ENCODE measurements at places on chromosomes 1 and 21.

GRCh38 chr1:229378586-229379367 lies 35.9 kb upstream of the CCSAP start:
- DNase-seq = no peak

- no peak for DNase-seq
Measured at GRCh38 chr1:198232940-198233675, 76.3 kb downstream of the NEK7 start.

GRCh38 chr1:197174818-197175217 lies 28.3 kb upstream of the ASPM start:
- no peak for DNase-seq

GRCh38 chr1:167430134-167430848 lies 88.0 kb downstream of the CD247 start:
- DNase-seq = no peak

DNA sequence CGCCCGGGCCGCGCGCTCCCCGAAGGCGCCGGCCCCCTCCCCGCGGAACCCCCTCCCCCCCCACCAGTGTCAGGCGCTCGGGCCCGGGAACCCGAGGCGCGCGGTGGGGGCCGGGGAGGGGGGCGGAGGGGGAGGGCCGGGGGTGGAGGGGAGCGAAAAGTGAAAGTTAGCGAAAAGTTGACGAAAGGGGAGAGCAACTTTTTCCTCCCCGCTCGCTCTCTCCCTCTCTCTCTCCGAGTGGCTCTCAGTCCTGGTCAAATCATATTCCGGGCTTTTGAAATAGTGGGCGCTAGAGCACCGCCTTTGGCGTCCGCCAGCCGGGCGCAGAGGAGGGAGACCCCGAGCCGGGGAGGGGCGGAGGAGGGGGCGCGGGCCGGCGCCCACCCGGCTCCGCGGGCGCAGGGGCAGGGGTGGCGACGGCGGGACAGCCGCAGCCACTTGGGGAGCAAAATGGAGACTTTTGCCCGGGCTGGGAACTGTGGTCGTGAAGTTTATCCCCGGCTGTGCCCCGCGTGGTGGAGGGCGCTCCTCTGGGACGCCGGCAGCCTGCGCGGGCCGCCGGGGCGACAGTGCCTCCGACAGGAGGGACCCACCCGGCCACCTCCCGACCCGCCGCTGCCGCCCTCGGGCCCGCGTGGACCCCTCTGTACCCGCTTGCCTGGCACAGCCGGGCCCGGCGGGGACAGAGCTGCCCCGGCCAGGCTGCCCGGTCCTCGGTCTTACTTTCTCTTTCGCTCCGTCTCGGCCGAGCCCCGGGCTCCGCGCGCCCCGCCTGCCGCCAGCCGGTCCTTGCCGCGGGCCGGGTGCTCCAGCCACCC lies 697 bp downstream of the PRDM16 start:
- DNase-seq = peak; percentile 50

DNA sequence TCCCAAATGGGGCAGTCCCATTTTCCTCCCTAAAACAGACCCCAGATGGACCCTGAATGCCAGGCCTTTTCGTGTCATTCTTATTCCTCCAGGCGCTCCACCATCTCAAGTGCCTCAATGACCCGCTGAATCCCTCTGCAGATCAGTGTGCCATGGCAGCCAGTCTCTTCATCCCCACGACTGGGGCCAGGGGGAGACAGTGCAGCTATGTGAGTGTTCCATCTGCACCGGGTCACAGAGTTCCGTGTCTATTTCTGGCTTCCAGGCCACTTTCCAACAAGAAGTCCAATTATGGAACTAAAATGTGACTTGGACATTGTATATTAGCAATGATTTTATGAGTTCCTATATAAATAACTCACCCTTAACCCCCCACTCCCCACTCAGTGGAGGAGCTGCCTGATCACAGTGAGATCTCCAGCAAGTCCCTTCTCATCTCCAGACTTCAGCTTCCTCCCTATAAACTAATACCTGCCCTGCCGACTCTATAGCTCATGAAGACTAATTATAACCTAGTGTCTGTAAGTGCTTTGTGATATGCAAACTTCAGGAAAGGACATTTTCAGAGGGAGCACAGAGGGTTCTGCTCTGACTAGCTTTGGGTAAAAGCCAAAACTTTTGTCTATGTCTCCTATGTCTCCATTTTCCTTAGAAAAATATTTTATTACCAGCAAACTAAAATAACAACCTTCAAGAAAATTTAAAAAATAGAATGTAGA lies 56.3 kb upstream of the NFASC start:
- DNase-seq = no peak

DNA sequence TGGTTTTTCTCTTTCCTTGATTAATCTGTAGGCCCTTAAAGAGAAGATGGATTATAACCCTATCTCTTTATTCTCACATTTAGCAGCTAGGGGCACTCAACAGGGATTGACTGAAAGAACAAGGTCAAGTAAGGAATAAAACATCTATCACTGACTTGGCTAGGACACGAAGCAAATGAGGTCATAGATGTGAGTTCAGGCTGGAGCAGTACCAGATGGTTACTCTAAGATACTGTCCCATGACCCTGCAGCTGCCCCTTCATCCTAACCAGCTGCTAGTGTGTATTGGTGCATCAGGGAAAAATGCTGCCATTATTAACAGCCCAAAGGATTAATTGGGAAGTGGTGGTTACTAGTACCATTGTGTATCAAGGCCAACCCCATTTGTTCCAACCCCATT lies 221.9 kb downstream of the CTH start:
- no peak for DNase-seq

DNA sequence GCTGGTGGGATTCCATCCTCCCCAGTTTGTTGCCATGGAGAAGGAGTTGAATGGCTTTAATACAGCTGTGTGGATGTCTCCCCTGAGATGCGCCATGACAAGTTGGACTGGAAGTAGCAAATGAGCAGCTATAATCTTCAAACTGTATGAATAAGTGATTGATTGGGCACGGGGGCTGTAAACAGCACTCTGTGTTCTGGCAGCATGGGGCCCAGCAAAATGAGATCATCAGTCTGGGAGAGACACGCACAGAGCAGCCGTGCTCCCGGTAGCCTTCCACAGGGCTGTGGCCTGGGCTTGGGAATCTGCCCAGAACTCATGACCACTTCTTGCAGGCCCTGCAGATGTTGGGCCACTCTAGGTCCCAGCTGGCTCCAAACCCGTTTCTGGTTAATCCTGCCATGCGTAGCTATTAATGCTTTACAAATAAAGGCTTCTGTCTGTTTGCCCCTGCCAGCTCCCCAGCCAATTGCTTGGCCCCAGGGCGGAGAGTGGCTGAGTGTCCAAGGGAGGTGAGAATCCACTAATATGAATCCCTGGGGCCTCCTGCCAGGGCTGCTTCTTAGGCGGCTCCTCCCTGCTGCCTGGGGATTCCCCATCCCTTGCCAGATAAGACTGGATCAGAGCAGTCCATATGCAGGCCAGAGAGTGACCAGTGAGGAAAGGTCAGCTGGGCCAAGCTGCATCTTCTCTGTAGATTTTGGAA lies 642.9 kb downstream of the AJAP1 start:
- no peak for DNase-seq

GRCh38 chr1:22177354-22178003 lies 34.6 kb upstream of the WNT4 start:
- no peak for DNase-seq

DNA sequence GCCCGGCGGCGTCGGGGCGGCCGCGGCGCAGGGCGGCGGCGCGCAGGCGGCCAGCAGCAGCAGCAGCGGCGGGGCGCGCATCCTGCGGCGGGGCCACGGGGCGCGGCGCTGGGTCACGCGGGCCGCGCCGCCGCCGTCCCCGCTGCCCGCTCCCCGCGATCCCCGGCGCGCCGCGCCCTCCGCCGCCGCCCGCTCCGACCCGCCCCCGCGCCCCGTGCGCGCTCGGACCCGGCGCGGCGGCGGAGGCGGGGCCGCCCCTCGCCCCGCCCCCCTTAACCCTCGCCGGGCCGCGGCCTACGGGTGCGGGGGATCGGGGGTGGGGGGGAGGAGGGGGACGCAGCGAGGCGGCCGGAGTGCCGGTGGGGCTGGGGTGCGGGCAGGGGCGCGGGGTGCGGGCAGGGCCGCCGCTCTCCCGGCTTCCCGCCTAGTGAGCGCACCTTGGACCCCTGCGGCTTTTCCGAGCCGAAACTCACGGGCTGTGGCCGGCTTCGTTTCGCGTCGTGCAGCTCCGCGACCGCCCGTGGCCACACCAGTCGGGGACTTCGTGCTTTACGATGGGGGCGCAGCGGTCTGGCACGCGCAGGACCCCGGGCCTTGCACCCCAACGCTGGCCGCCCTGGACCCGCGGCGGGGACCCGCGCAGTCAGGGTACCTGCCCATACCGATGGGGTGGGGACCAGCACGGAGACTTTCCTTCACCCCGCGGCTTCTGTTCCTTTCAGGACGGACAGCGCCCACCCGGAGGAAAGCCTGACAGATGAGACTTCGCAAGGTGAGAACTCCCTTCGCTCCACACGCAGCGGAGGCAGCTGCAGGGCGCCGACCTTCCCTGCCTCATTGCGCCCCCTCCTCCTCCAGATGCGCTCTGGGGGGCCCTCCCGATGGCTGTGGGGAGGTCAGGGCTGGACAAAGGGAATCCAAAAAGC lies at the start of gene FNDC10:
FNDC10 (minus strand) TSS at position 201 of the 926 bp plus-strand sequence; CDS start at position 81, 120 bp downstream.
- DNase-seq = no peak

GRCh38 chr1:107272321-107272720 lies 131.5 kb downstream of the NTNG1 start:
- no peak for DNase-seq

DNA sequence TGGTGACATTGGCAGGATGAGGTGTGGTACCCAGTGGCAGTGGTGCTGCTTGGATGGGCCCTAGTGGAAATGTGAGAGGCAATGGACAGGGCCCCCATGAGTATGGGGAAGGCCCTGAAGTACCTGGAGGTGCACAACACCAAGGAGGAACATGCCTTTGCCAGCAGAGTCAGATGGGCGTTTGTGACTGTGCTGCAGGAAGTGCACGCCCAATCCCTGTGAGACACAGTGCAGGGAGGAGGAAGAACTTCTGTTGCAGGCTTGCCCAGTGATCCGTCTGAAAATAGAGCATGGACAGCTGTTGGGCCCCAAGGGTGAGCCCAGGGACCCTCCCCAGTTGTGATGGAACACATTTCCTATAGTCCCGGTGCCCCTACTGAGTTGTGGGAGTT lies 42.7 kb downstream of the GJA5 start:
- DNase-seq = no peak

GRCh38 chr1:51421964-51422363 lies 91.6 kb upstream of the TTC39A start:
- DNase-seq = no peak

- no peak for DNase-seq
Measured at GRCh38 chr1:31800674-31800967, 15.2 kb downstream of the SPOCD1 start.
